ENCODE measurements at places on chromosomes 2 and 18. TPM values are rescaled to one million over a fixed set of nuclear protein-coding genes. Genes with fewer than 3 reads are reported as not detected.

Gene G6PC2
- not detected for total RNA-seq

DNA sequence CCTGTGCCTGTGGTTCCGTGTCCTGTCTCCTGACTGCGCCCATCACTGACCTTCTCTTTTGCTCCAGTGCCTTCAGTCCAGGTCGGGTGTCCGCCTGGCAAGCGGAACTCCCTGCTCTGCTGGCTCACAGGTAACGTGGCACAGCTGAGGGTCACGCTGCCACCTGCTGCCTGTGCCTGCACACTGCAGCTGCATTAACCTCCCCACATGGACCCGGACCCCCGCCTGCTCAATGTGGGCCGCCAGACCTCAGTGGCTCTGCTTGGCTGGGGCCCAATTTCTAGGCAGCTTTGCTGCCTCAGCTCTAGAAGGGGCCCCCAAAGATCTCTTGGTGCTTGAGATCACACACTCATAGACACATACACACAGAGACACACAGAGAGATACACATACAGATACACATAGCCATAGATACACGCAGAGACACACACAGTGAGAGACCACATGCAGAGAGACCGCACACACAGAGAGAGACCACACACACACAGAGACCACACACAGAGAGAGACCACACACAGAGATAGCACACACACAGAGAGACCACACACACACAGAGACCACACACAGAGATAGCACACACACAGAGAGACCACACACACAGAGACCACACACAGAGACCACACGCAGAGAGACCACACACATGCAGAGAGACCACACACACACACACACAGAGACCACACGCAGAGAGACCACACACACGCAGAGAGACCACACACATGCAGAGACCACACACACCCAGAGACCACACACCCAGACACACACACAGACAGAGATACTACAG, 14.9 kb upstream of the CNNM3 start:
- DNase-seq = peak; percentile 80
- no peaks in the 10 kb centered on the region for H3K36me3 ChIP-seq
- H3K27ac ChIP-seq = no peak overlapping the region
- no peaks in the 10 kb centered on the region for H3K27me3 ChIP-seq

Gene SLC4A5
- 9.7 TPM for total RNA-seq

DNA sequence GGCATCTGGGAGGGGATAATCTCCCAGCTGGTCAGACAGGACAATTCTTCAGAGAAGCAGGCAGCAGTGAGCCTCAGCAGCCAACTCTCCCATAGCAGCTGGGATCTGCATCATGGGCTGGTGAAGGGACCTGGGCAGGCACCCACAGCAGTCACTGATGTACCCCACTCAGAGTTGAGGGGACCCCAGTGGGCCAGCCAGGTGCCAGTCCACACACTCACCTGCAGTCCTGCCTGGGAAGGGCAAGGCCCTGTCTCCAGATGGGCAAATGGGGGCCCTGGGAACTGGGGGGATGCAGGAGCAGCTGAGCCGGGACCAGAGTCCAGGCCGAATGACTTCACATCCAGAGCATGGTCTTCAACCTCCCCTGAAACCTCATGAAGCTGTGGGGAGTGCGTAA, 170.4 kb downstream of the ZFP36L2 start:
- H3K4me3 ChIP-seq = no peak overlapping the region
- H3K36me3 ChIP-seq = no peaks in the 10 kb centered on the region
- no peaks in the 10 kb centered on the region for H3K27me3 ChIP-seq
- no peak for DNase-seq

DNA sequence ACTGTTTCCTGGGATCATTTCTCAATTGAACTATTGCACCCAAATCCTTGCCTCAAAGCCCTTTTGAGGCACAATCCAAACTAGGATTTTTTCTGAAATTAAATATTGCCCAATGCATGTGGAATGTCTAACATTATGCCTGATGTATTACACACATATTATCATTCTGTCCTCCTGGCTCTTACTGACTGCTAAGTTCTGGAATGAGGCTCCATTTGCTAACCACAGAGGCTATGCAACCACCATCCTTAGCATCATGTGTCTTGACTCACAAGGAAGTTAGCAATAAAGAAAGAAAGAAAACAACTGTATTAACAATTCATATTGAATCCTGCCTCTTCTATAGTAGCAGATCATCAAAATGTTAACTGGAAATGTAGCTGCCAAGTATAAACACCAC, 1142.7 kb downstream of the CNTNAP5 start:
- H3K4me3 ChIP-seq = no peak overlapping the region
- no peaks in the 10 kb centered on the region for H3K36me3 ChIP-seq
- no peaks in the 10 kb centered on the region for H3K4me1 ChIP-seq
- DNase-seq = no peak
- H3K27me3 ChIP-seq = no peaks in the 10 kb centered on the region
- H3K27ac ChIP-seq = no peak overlapping the region

- H3K36me3 ChIP-seq = peaks cover 2% of the 10 kb centered on the region
- peaks cover 37% of the 10 kb centered on the region for H3K4me1 ChIP-seq
- DNase-seq = peak; percentile 73
- H3K4me3 ChIP-seq = peak overlapping the region; percentile 38
These were observed 38.1 kb downstream of the PLEK start for GRCh38 chr2:68403199-68403644.

Gene RGPD4
- not detected for total RNA-seq

Gene UGT1A4
- total RNA-seq = not detected

DNA sequence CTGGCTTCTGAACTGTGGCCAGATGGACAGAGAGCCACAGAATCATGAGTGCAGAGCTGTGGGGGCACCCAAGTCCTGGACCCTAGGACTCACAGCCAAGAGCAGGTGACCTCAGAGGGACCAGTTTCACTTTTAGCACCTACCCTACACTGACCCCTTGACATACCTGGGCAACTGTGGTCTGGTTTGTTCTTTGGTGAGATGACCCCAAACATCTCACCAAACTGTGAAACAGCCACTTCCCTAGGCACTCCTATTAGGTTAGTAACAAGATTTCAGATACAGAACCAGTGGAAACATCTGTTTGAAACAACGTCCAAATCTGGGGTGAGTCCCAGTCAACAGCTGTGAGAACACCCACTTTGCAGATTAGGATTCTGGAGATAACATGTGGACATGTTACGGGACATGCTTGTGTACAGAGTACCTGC, 1.9 kb upstream of the ZFP36L2 start:
- peaks cover 56% of the 10 kb centered on the region for H3K4me1 ChIP-seq
- peak overlapping the region; percentile 87 for H3K27ac ChIP-seq
- no peak overlapping the region for H3K4me3 ChIP-seq
- peak; percentile 40 for DNase-seq
- H3K27me3 ChIP-seq = no peaks in the 10 kb centered on the region

All from B cell (primary cell).